A172 (cell line): ENCODE measurements at places on chromosomes 13 and 19. TPM values are rescaled to one million over a fixed set of nuclear protein-coding genes. Genes with fewer than 3 reads are reported as not detected.
A peak's percentile ranks its signal among the peaks of the same experiment; 100 is the strongest.

MCEMP1 gene
- total RNA-seq = not detected in 2 replicates

DNA sequence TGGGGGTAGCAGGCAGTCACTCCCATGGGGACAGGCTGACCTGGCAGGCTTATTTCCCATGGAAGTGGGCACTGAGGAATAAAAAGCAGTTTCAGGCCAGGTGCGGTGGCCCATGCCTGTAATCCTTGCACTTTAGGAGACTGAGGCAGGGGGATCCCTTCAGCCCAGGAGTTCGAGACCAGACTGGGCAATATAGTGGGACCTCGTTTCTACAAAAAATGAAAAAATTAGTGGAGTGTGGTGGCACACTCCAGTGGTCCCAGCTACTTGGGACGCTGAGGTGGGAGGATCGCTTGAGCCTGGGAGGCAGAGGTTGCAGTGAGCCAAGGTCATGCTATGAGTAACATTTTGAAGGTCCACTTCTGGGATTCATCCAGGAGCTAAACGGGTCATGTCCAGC lies 6.0 kb downstream of the GJB2 start:
- no peak for DNase-seq

- DNase-seq = peak; percentile 1
Measured at GRCh38 chr13:65656740-65657329, 1573.3 kb downstream of the PCDH9 start.

ZNF611 gene
- total RNA-seq = 9.7 and 11.7 TPM in 2 replicates

IL12RB1 gene
- total RNA-seq = 0.93 TPM in 1 of 2 replicates, not detected in the other

- no peak for DNase-seq
Measured at GRCh38 chr13:100809856-100810255, 135.3 kb upstream of the TMTC4 start.

- peak; percentile 83 for DNase-seq
Measured at GRCh38 chr13:29589234-29589633, 6.3 kb downstream of the SLC7A1 start.

- DNase-seq = peak; percentile 19
Measured at GRCh38 chr13:83780227-83780626, 102.0 kb downstream of the SLITRK1 start.

- no peak for DNase-seq
Measured at GRCh38 chr13:79658333-79658975, 177.5 kb downstream of the NDFIP2 start.

FFAR1 gene
- not detected in 2 replicates for total RNA-seq
